ENCODE measurements at places on chromosomes 4 and X.

DNA sequence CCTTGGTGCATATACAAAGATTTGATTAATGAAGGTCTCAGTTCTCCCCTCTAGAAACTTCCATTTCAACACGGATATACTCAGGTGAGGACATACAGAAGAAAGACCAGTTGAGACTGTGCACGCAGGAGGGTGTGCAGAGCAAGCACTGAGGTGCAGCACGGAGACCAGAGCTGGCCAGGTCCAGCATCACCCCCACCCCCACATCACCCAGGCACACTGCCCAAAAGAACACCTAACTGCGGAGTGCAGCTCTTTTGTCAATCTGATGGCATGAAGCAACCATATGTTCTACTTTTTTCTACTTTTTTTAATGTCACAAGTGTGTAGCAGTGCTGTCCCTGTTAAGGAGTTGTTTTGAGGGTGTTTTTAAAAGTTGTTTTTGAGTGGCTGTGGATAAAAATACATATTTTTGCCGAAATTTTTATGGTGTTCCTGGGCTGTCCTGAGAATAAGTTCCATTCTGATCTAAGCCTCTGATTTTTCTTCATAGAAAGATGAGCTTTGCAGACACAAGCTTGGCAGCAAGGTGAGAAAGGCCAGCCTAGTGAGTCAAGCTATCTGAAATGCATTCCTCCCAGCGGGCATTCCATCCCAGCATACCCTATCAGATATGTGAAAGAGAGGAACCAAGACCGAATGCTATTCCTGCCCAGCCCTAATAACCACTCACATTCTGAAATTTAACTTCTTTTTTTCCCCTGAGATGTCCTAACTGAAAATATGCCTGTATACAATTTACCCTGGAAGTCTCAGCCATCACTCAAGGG, 173.7 kb downstream of the PTTG2 start:
- DNase-seq: no peak

- no peak for DNase-seq
Observed at GRCh38 chr4:146095860-146096259, 79.7 kb upstream of the LSM6 start.

DNA sequence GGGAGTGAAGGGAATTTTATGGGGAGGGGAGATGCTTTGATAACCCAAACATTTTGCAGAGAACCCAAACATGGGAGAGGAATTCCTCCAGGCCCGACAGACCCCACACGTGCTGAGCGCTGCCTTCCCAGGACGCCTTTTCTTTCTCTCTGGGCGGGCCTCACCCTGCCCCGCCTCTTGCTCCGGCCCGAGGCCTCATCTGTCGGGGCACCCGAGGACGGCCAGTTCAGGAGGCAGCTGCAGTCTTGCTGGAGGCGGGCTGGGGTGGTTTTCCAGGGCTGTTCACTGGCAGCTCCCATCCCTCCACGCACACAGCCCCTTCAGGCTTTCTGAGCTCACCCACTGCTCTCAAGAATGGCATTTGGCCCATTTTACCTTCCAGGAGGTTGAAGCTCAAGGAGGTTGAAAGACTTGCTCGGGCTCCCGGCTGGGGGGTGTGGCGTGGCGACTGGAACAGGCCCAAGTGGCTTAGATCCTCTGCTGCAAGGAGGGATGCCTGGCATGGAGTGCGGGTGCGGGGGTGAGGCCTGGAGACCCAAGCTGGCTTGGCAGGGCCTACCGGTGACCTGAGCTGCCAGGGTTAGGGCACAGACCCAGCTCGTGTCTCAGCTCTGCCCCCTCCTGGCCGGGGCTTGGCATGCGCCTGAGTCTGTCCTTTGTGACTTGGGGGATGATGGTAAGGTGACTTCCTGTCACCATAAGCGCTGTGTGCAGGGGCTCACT, 99.2 kb downstream of the PSAPL1 start:
- peak; percentile 70 for DNase-seq

- DNase-seq: no peak
Observed at GRCh38 chr4:145423017-145423708, 58.5 kb upstream of the SMAD1 start.

GRCh38 chr4:107618656-107619055, 101.4 kb downstream of the PAPSS1 start:
- no peak for DNase-seq

DNA sequence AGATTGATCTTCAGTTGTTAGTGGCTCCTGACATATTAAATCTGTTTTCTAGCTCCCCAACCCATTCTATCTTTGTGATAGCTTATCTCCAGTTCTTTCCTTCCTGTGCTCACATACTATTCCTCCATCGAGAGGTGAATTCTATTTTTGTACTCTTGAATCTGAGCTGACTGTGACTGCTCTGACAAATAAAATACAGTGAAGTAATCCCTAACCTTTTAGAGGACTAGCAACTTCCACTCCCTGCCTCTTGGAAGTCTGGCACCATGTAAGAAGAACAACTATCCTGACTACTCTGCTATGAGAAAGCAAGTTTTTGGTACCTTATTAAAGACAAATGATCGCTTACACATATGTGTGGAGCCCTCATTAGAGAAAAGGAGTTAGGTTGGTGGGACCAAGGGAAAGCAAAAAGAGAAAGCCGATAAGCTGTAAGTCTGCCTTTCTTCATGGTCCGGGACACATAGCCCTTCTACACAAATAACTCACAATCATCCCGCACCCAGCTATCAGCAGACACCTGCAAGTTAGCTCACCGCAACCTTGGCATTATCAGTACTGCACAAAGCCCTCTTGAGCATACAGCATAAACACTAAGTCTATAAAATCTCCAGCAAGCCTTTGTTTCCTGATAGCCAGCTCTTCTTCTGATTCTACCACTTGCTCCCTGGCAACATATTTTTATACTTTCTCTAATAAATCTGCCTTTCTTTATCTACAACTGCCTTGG, 13.5 kb upstream of the PPM1K start:
- DNase-seq: no peak

DNA sequence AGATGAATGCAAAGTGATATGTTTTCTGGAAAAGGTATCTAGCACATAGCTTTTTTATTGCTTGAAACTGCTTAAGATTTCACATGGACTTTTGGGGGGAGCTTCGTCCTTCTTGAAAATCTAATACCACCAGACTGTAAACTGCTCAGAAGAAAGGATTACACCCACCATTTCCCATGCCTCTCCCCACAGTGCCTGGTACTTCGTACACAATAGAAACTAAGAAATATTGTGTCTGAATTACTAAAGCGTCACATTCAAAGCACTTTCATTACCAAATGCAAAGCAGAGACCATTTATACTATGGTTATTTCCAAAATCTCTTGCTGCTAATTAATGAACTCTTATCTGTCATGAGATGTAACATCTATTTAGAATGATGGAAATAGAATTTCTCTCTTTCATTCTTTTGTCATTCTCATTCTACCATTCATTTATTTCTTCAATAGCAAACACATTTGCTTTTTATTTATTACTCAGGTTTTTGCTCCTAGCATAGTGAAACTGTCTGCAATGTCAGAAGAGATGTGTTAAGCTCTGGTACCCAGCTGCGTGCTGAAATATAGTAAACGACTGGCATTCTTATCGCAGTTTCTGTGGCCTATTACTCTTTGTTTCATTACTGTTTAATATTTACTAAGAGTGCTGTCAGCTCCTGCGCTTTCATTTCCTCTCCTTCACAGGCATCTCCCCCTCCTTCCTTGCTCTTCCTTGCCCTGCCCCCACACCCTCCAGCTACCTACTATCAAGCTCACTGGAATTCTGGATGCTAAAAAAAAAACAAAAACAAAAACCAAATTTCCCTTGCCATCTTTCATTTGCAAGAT, 51.4 kb upstream of the RAPGEF2 start:
- no peak for DNase-seq

DNA sequence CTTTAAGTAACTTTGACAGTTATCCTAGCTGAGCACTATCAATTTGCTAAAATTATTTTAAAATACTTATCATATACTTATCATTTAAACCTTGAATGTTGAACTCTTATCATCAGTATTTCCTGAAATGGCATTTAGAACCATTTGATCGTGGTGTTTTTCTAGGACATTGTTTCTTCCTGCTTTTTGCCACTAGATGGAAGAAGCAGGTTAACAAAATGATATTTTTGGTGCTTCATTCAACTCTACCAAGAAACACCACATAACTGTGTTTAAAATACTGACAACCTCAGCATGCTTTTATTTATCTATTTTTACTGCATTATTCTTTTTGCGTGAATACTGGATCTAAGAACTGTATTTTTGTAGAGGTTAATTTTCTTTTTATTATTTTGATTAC, 44.6 kb downstream of the C4orf33 start:
- DNase-seq: no peak

DNA sequence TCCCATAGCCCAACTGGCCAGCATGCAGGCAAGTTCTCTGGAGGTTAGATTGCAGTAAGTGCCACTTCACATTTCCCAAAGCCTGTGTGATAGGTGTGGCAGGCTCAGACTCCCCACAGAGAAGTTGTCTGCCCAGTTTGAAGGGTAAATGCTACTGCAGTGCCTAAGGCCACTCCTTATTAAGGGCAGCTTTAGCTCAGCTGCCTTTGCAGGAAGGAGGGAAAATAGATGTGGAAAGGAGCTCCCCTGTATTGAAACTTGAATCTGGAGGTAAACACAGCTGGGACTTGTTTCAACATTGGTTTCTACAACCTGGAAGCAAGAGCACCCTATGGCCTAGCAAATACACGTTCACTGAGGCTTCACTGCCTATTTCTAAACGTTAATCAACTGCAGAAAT, 22.4 kb downstream of the NEXMIF start:
- no peak for DNase-seq

DNA sequence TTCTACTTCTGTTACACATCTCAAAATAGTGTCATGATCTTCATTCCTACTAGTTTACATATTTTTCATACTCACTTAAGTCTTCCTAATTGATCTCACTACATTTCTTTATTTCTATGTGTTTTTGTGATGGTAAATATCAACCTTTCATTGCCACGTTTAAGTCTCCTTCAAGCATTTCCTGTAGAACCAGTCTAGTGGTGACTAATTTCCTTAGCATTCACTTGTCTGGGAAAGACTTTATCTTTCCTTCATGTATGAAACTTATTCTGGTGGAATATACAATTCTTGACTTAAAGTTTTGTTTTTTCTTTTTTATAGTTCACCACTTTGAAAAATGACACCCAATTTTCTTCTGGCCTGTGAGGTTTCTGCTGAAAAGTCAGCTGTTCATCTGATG, 181.4 kb upstream of the NEIL3 start:
- DNase-seq: no peak

- no peak for DNase-seq
Observed at GRCh38 chr4:110612631-110613269, 10.1 kb downstream of the PITX2 start.

GRCh38 chrX:19883878-19884277, 3.5 kb downstream of the SH3KBP1 start:
- no peak for DNase-seq

DNA sequence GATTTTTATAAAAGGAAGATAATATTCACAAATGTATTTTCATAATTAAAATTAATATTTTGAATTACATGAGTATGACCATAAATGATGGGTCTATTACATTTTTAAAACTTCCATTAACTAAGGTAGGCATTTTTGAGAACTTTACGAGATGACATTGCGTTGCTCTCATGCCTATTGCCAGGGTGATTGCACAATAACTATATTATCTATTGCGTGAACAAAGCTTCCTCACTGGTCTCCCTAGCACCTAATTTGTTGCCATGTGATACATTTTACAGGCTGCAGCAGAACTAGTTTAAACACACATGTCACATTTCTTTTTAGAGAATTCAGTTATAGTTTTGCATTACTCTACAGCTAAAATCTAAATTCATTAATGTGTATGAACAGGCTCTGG, 289.7 kb upstream of the GRID2 start:
- DNase-seq: no peak

DNA sequence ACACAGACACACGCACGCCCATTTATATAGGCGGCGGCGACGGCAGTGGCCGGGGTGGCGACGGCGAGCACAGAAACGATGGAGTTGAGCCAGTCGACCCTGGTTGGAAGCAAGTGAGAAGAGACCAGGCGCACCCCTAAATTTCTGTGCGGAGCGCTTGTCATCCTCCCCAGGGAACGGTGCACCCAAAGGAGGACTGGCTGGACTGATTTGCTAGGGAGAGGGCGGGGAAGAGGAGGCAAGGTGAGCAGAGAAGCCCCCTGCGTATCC, 302 bp downstream of the NHS start:
- DNase-seq: no peak

GRCh38 chr4:139563515-139563914, 7.5 kb upstream of the SETD7 start:
- DNase-seq: no peak

DNA sequence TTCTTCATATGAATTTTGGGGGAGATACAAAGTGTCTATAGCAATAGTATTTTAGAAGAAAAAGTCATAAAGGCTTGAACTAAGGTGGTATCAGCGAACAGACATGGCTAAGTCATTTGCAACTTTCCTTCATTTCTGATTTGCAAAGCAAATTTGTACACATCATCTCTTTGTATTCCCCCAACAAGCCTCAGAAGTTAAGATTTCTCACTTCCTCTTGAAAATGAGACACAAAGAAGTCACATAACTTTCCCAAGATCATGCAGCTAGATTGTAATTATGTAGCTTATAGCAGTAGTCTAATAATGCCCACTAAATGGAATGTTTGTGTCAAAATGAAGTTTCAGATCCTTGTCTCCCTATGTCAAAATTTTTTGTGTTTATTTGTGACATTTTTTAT, 709.8 kb upstream of the HS3ST1 start:
- DNase-seq: no peak

DNA sequence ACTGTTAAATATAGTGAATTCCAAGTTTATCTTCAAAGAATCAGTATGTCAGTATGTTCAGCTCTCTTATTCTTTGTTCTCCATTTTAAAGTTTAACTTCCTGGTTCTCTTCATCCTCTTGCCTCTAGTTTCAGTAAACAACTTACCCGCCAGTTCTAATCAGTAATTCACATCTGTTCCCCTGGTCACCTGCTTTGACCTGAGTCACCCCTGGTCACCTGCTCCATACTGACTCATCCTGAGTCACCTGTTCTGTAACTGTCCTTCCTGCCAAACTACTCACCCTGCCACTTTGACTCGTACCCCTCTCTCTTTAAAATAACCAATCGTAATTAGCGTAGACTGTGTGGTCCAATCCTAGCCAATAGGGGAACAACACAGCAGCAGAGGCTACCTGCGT, 992.7 kb upstream of the HS3ST1 start:
- no peak for DNase-seq

GRCh38 chr4:140153718-140154571, at the start of gene MAML3:
Gene MAML3, minus strand, starts transcription at chr4:140154184. Its CDS starts 857 bp downstream, at chr4:140153327.
- peak; percentile 92 for DNase-seq

- DNase-seq: no peak
Observed at GRCh38 chr4:94377294-94377693, 34.7 kb upstream of the HPGDS start.

- no peak for DNase-seq
Observed at GRCh38 chr4:67638136-67638535, 62.8 kb downstream of the UBA6 start.

- DNase-seq: no peak
Observed at GRCh38 chrX:47231167-47231566, 1.6 kb upstream of the USP11 start.

GRCh38 chr4:20641976-20642375, 58.3 kb upstream of the PACRGL start:
- no peak for DNase-seq

DNA sequence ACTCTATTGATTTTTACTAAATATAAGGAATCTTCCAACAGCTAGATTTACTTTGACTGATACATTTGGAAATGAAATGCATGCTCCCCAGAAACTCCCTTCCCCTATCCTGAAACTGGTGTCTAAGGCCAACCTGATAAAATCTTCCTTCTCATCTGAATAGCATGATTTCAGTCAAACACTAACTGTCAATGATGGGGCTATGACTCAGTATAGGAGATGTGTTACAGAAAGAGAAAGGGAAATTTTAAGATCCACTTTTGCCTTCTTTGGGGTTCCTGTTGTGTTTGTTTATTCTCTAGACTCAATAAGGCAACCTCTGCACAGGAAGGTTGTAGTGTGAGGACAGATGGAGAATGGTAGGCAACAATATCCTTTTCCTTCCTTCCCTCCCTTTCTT, 160.7 kb downstream of the MOSPD2 start:
- DNase-seq: no peak

Data from globus pallidus (tissue), 1 donor.